ENCODE measurements at places on chromosomes 13 and 19. TPM values are rescaled to one million over a fixed set of nuclear protein-coding genes. Genes with fewer than 3 reads are reported as not detected.

ZFP30 gene
- total RNA-seq: 8.8 TPM

C13orf46 gene
- total RNA-seq: 0.36 TPM

CEACAM7 gene
- not detected for total RNA-seq

DNA sequence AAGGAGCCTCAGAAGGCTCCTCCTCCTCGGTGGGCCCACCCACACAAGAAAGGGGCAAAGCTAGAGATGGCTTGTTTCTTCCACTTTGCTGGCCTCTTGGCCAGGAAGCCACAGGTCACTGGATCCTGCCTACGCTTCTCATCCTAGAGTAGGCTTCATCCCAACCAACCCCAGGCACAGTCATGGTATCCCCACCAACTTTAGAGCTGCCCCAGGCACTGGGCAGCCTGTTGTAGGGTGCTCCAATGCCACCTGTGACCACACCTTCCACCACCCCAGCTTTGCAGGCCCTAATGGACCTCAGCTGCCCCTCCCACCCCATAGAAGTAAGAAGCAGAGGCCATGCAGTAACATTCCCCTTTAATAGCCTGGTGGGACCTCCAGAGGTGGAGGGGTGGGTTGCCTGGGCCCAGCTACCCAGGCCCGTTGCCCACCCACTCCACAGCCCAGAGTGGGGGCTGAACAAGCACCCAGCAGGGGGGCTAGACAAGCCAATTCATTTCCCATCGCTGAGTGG lies 522 bp upstream of the CHMP2A start:
- DNase-seq: no peak

- no peak for DNase-seq
These were observed 58.0 kb downstream of the USPL1 start for GRCh38 chr13:30675717-30676116.

DNA sequence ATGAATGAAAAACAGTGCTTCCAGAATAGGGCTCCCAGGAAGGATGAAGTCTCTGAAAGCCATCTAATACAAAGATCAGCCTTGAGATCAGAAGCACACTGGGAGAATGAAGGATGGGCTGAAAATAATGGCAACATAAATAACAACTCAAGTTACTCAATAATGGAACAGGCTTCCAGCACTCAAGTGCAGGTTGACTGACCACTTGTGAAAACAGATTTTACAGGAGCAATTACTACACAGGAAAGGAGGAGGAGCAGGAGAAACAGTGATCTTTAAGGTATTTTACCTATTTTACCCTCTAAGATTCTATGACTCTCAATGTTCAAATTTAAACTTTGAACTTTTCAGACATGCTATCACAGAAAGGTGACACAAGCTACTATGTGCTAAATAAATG lies 106.0 kb downstream of the USP12 start:
- no peak for DNase-seq

GRCh38 chr19:12856653-12857052 lies 18.3 kb downstream of the MAST1 start:
- no peak for DNase-seq

DNA sequence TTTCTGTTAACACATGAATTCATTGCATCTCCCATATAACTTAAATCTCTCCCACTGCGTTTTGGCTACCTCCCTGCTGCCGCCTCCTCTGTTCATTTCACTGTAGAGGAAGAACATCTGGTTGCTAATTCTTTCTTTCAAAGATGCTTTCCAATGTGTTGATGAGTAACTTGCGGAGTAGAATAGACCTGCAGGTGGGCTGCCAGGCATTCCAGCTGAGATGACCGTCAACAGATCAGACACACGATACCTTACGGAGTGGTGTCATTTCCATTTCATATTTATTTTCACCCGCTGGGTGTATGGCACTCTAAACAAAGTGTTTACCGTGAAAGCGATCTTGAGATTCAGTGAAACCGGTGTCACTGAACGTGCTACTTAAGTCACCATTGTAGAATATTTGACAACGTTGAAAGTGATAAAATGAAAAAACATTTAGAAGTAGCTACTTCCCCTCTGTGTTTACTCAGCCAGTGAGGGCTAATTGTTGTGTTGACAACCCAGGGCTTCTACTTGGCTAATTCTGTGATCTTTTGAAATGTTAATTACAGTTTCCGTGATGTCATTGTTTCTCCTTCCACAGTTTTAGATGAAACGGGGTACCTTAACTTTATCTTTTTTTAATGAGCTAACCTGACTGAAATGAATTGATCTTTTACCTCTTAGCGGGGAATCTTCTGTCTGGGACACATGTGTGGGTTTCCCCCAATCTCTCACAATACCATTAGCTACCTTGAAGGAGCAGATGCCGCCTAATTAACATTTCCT lies 228.5 kb upstream of the ARGLU1 start:
- no peak for DNase-seq

- DNase-seq: no peak
These were observed 960.7 kb upstream of the PCDH9 start for GRCh38 chr13:68190818-68191217.

DNA sequence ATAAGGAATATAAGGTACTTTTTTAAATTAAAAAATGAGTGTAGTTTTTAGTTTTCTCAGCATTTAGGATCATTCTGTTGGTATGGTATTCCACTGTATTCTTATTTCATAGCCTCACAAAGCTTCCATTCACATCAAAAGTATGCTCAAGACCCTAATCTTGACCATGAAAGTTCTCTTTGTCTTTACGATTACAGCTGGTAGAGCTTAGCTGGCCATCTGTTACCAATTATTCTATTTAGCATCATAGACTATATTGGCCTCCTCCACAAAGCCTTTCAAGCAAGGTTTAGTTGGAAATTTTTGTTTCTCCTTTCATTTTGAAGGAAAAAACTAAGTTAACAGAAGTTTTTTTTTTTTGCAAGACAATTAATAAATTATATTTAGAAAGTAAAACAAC lies 245.1 kb downstream of the KCTD12 start:
- no peak for DNase-seq
